Stimulated activated CD8-positive, alpha-beta memory T cell treated with anti-CD3 and anti-CD28 coated beads, Interleukin-12 subunit alpha, Interleukin-12 subunit beta, amount 100 ng/mL, for 4 hours (primary cell): ENCODE measurements at places on chromosomes 11 and 22.
A peak's percentile ranks its signal among the peaks of the same experiment; 100 is the strongest.

DNA sequence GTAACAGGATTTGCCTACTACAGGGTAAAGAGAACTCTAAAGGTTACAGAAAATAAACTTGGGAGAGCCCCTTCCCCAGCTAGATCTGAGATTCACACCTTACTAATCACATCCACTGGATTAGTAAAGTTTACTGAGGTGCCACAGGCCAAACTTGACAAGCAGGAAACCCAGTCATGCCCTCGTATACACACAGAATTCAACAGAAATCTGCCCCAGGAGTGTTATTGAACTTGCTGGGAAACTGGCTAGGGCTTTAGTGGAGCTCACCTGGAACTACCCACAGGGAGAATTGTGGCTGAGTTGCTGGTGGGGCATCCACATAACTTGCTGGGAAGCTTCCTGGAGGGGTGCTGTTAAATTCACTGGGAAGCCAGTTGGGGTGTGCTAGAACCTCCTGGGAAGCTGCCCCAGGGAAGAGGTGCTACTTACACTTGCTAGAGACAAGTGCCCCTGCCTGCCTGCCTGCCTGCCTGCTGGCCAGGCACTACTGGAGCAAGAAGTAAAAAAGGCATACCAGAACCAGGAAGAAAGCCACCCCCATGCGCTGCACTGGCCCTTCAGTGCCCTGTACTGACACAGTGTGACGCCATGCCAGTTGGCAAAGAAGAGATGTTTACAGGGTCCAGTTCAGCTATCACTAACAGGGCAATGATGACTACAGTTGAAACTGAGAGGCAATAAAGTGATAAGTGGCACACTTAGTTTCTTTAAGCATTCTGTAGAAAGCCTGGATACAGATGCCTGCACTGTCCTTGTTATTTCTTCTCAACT, 106.5 kb downstream of the ALX4 start:
- DNase-seq = no peak

- no peak for DNase-seq
Measured at GRCh38 chr22:17764036-17764435, 10.2 kb downstream of the BID start.

DNA sequence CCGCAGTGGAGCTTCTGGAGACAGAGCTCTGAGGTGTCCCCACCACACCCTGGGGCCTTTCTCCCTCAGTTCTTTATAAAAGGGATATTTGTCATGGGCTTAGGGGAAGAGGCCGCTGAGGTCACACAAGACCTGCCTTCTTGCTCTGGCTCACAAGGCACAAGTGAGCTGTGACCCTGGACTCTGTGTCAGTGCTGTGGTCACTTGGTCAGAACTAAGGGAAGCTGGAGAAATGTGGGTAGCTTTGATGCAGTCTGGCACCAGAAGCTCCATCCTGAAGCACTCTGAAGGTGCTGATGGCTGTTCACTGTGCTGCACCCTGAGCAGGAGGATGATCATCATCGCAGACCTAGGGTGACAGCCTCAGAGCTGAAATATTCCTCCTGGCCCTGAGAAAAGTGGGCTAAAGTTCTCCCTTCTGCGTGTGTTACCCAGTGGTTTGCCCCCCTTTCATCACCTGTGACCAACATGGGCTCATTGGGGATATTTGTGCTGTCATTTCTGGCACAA, 28.1 kb upstream of the VPREB1 start:
- no peak for DNase-seq

DNA sequence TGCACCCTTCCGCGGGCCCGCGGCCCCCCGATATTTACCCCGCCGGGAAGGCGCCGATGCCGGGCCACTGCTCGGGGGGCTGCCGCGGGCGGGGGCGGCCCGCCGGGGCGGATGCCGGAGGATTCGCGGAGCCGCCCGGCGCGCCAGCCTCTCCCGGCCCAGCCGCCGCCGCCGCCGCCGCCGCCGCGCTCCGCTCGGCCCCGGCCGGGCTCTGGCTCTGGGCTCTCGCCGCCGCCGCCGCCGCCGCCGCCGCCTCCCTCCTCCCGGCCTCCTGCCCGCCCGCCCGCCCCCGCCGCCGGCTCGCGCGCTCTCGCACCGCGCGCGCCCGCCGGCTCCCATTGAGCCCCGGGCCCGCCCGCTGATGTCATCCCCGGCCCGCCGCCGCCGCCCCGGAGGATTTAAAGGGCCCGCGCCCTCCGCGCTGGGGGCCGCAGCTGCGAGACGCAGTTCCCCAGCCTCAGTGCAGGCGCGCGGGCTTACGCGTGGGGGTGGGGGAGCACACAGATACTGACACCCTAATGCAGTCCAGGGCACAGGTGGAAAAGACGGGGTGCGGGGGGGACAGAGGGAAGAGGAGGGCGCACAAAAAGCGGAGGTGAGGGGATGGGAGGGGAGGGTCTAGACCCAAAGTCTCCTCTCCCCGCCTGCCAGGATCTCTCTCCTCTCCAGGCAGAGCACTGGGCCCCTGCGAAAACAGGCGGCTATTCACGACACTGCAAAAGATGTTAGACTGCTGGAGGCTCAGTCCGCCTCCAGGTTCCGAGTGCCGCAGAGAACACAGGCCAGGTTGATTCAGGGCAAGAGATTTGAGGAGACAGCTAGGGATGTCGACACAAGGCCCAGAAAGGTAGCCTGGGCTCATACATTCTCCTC, at the start of gene CSNK1E:
Gene CSNK1E (minus strand): TSS at position 312 of the 873 bp plus-strand sequence. CDS start 3,276 bp downstream, outside the sequence.
- peak; percentile 61 for DNase-seq

DNA sequence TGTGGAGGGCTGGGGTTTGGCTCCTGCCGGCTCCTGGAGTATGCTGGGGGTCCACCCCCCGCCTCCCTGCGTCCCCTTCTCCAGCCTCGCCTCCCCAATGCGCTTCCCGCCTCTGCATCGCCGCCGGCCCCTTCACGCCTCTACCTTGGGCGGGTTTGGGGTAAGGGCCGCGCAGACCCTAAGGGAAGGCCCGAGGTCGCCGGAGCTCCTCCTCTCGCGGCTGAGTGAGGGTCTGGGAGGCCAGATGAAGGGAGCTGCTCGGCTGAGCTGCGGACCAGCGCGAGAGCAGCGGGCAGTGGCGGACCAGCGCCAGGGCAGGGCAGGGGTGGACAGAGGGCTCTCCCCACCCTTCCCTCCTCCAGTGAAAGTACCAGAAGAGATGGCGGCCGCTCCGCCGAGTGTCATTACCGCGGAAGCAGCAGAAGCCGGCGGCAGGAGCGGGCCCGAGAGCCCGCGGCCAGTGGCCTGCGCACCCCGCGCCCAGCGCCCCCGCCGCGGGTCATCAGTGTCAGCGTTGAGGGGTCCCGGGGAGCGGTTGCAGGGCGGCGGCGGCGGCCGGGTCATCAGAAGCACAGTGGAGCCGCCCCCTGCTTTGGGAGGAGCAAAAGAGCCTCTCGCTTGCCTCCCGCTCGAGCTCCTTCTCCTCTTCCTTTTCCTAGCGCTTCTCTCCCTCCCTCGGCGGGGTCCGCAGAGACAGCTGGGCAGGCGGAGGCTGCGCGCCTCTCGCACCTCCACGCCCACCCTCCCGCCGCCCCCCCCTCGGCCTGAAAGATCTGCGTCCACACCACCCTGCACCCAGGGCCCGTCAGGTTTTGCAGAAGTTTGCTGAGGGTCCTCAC, 255.6 kb upstream of the CADM1 start:
- no peak for DNase-seq

- DNase-seq = no peak
Measured at GRCh38 chr22:35580351-35581022, 36.6 kb downstream of the MB start.

GRCh38 chr11:118295815-118296454, 8.6 kb upstream of the CD3E start:
- DNase-seq = no peak

- no peak for DNase-seq
Measured at GRCh38 chr11:26842478-26843282, 120.8 kb upstream of the SLC5A12 start.

DNA sequence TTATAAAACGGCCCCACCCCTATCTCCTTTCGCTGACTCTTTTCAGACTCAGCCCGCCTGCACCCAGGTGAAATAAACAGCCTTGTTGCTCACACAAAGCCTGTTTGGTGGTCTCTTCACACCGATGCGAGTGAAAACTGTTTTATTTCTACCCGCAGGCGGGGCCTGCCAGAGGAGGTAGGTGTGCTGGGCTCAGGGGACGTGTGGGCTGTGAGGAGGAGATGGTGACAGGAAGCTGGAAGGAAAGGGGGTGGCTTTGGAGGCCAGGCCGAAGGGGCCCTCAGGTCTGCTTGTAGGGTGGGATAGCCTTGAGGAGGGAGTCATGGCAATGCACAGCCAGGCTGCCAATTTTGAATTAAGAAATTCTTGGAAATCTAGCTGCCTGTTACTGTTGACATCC, 21.3 kb upstream of the KRTAP5-7 start:
- no peak for DNase-seq

DNA sequence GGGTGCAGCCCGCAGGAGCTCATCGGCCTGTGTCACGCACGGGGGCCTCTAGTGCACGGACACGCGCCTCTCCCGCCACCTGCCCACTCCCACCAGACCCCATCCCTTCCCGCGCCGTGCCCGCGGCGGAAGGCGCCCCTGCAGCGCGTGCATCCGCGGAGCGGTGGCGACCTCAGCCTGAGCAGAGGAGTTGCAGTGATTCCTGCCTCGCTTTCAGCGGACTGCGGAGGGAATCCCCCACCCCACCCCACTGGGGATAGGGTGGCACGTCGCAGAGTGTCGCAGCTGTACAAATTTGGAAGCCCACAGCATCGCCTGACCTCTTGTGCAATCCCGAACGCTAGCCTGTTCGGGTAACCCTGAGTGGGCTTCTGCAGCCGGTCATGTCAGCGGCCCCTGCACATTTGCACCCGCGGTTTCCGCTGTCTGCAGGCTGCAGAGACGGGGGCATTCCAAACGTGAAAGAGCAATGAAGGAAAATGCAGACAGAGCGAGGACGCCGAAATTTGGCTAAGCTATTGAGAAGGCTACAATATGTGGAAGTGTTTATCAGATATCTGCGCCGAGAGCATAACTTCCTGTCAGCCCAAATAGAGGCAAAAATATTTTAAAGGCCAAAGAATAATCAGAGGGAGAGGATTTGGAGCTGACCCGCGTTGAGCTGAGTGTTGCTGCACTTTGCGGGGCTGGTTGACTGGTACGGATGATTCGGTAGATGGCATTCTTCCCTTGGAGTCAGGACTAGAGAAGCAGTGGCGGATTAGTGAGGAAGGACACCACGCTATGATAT, 617 bp upstream of the ARHGAP20 start:
- peak; percentile 2 for DNase-seq

GRCh38 chr11:107769189-107769588, 57.3 kb upstream of the SLN start:
- no peak for DNase-seq

DNA sequence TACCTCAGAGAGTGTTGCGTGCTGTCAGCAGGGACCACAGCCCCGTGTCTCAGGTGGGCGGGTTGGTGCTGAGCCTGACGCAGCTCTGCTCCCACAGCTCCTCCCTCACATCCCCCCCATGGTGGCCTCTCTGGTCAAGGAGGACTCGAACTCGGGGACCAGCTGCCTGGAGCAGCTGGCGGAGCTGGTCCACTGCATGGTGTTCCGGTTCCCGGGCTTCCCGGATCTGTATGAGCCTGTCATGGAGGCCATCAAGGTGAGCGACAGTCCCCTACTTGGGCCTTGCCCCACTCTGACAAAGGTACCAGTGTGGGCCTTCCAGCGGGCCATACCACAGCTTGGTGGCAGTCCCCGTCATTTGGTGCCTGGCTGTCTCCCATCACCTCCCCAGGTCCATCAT, 11.8 kb downstream of the USP35 start:
- DNase-seq = no peak

- peak; percentile 77 for DNase-seq
Measured at GRCh38 chr22:24951942-24952836, at the start of gene KIAA1671. TSS of gene KIAA1671 (plus strand) at chr22:24952716. CDS start at chr22:25028000, 75,284 bp downstream.

DNA sequence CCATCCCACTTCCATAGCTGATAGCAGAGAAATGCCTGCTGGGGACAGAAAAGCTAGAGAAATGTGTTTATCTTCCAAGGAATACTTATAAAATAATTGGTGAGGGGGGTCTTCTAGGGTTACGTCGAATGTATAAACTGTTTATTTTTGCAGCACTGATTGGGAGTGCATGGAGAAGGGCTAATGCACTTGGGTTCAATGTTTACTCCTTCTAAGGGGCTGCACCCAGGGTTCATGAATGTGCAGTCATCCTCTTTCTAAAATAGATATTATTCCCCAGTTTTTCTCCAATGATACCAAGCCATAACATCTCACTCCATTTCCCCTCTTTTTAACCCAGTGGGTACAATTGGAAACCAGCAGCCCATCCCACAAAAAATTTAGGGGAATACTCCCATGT, 336.9 kb downstream of the ETS1 start:
- DNase-seq = no peak

GRCh38 chr11:61110255-61111049, 8.2 kb downstream of the CD5 start:
- DNase-seq = no peak

- DNase-seq = peak; percentile 99
Measured at GRCh38 chr11:18394275-18394927, at the start of gene LDHA. TSS of gene LDHA (plus strand) at chr11:18394563. CDS start at chr11:18396843, 2,280 bp downstream.

- DNase-seq = no peak
Measured at GRCh38 chr11:124445646-124446150, at the start of gene OR8B8. TSS of gene OR8B8 (minus strand) at chr11:124445696. CDS start at chr11:124441085, 4,611 bp downstream.

- DNase-seq = no peak
Measured at GRCh38 chr11:43122546-43122945, 189.2 kb upstream of the API5 start.

GRCh38 chr22:42427167-42427566, 5.0 kb downstream of the NFAM1 start:
- DNase-seq = no peak

DNA sequence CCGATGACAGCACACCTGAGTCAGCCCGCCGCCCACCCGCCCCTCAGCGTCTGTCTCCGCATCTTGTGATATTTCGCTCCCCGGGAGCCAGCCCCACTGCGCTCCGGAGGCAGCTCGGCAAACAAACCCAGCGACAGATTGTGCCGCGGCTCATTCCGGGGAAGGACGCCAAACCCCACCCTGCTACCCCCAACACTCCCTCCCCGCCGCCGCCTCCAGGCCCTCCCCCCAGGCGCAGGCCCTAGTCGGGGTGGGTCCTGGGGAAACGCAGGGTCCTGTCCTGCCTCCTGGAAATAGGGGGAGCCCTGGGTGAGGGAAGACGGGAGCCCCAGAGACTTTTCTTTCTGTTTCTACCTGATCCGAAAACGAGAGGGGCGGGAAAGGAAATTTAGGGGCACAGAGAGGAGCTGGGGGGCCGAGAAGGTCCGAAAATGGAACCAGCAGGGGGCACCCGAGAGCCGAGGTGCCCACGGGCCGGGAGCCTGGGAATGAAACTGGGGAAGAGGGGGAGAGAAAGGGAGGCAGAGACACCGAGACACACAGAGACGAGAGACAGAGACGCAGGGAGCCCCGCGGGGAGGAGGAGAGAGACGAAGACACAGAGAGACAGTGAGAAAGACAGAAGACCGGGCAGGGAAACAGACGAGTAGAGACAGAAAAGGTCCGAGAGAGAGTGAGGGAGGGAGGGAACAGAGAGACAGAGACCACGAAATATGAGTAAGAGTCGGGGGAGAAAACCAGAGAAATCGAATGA, 1.7 kb upstream of the RTN4RL2 start:
- DNase-seq = peak; percentile 70
